ENCODE measurements at places on chromosomes 3 and 15.

DNA sequence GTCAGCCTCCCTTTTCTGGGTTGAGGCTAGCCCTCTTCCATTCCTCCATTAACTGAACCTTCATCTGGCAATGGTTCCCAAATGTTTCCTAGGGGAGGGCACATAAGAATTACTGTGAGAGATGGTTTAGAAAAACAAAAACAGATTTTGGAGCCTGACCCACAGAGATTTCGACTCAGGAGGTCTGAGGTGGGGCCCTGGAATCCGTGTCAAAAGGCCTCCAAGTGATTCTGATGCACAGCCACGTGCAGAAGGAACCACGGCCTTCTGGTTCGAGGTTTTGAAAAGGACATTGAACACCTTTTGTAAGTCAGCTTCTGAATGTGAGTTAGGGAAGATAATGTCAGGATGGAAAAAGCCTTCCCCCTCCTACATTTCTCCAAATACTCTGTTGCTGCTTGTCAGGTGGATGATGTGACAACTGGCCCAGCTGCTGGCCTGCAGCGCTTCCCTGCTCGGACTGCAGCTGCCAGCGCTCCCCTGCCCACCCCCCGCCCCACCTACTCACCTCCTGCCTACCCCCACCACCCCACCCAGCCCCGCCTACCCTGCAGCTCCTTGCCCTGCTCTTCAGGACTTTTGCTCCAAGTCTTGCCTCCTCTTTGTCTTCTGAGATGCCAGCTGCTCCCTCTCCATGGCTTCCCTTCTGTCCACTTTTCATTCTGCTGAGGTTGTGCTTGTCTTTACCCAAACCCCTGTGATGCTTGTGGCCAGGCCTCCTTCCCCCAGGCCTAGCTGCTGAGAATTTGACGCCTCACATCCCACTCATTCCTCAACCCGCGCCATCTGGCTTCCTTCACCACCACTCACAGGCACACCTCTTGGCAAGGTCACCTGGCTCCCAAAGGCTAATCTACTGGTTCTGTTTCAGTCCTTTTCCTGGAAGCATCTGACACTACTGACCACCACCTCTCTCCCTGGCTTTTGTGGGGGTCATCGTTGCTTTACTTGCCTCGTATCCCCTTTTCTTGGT is 6.6 kb downstream of the EHD4 start:
- no peak for DNase-seq

- no peak for DNase-seq
These were observed 1312.6 kb downstream of the ROBO1 start for GRCh38 chr3:78455166-78455565.

DNA sequence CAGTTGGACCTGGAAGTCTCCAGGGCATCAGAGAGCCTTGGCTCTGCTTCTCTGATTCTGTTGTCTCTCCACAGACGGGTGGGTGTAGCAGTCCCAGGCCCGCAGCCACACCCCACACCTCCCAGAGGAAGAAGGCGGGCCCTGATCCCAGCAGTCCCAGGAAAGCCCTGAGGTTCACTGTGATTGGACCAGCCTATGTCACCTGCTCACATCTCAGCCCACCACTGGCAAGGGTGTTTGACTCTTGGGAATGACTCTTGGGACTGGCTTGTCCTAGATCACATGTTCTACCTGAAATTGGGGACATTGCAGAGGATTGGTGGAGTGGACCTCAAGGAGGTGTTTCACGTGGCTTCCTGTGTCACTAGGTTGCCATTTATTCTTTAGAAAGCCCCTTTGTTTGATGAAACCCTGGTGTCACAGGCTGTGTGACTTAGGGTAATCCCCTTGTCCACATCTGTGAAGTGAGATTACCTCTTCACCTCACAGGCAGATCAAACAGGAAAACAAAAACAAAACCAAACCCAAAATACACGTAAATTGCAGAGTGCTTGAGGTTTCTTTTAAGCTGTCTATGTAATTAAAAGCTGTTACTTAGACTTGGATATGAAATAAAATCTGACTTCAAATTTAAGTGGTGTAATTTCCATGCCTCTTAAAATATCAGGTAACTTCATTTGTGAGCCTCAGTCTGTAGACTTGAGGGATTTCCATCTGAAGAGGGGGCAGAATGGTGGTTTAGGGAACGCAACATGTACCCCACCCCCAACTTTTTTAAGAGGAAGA is 26.7 kb downstream of the FLNB start:
- DNase-seq = peak; percentile 8

DNA sequence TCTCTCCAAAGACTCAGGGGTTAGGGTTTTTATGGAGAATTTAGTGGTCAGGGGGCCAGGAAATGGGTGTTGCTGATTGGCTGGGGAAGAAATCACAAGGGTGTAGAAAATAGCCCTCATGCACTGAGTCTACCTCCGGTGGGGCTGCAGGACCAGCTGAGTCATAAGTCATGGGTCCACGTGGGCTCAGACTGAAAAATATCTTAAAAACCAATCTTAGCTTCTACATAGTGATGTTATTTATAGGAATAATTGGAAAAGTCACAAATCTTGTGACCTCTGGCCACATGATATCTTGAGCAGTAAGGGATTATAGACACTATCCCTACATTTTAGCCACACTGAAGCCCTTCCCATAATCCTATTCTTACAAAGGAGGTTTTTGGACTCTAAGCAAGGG is 224.0 kb downstream of the DPH6 start:
- no peak for DNase-seq

DNA sequence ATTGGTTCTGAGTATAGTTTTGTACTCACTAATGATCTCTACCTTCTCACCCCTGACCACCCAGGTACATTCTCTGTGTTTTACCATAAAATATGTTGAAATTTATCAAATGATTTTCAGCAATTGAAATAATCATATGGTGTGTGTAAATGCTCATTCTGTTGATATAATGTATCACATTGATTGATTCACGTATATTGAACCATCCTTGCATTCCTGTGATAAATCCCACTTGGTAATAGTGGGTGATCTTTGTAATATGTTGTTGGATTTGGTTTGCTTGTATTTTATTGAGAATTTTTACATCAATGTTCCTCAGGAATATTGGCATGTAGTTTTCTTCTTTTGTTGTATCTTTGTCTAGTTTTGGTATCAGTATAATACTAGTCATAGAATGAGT is 1497.6 kb downstream of the OTOL1 start:
- no peak for DNase-seq

DNA sequence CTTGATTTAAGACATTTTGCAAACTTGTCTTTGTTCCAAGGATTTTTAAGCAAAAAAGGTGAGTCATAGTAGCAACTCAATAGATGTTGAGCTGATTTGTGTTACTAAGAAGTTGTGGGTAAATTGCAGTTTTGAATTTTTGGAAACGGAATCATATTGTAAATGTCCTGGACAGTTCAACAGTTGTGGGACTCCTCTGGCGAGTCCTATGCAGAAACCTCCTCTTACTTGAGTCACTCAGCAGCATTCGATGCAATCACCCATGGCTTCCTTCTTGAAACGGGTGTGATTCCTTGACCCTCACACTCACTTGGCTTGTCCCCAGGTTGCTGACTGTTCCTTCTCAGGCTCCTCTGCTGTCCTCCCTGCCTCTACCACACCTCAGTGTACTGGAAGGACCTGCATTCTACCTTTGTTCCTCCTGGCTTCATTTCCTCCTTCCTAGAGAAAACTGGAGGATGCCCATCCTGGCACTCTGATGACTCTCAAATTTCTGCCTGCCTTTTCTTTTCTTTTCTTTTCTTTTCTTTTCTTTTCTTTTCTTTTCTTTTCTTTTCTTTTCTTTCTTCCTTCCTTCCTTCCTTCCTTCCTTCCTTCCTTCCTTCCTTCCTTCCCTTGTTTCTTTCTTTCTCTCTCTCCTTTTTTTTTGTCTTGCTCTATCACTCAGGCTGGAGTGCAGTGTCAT is 52.8 kb upstream of the DGKG start:
- no peak for DNase-seq

GRCh38 chr3:130341388-130341787 is 4.1 kb upstream of the COL6A5 start:
- no peak for DNase-seq

GRCh38 chr3:98892263-98892662 is 9.2 kb downstream of the DCBLD2 start:
- no peak for DNase-seq
